ENCODE measurements at places on chromosomes 6 and 20.

- DNase-seq, result no peak
Measured at GRCh38 chr20:47233333-47234188, 122.9 kb downstream of the ZMYND8 start.

DNA sequence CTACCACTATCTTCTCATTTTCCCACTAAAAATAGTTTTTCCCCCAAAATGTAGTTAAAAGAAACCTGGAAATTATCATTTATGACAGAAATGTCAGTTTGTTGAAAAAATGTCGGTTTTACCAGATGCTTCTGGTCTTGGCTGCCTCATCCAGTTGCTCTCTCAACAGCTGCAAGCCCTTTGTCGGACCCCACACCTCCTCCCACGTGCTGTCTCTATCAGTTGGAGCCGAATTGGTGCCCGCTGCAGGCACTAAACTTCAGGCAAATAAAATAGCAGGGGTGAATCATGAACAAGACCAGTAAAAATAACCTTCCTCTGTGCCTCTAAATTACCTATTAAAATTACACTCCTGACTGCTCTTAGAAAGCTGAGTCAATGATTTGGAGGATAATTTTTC lies 129.5 kb upstream of the CEP162 start:
- no peak for DNase-seq

DNA sequence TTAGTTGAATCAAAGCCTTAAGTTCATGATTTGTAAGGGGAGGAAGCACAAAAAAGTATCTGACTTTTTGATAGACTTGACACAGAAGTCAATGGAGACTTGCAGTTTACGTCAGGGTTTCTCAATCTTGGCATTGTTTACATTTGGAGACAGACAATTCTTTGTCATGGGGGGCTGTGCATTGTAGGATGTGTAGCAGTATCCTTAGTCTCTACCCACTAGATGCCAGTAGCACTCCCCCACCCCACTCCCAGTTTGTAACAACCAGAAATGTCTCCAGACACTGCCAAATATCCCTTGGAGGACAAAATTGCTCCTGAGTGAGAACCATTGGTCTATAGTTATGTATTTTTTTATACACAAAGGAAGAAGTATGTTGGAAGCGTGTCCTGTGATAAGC lies 434.1 kb downstream of the RFPL4B start:
- DNase-seq, result no peak

GRCh38 chr20:37386505-37387251 lies 40.7 kb downstream of the SRC start:
- no peak for DNase-seq

DNA sequence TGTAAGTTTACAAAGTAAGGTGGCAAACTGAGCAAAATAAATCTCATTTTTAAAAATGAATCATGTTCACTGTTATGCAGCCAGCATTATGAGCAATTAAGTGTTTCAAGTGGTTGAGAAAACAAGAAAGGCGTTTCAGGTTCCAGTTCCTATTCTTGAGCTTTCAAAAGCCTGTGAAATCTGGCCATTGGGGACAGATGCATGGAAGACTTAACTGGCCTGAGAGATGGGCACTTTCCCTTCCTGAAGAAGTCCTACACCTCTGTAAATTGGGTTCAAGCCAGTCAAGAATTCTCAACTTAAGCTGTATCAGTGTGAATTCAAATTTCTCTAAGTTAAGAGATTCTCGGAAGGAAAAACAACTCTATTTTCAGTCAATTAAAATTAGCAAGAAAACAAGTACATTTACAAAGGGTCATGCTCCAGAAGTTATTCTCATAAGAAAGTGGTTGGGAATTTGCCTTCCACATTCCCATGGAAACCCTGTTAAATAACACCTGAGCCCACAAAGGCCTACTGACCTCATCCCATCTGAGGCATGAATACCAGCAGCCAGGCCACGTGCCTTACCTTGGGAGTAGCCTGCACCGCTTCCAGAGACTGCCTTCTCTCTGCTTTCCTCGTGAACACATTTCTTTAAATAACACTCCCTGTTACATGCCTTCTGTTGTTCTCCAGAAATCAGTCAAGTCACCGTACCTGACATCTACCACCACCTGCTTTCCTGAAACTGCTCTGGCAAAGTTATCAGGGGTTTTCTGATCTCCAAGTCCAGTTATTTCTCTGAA lies 19.4 kb downstream of the MAP3K5 start:
- no peak for DNase-seq

DNA sequence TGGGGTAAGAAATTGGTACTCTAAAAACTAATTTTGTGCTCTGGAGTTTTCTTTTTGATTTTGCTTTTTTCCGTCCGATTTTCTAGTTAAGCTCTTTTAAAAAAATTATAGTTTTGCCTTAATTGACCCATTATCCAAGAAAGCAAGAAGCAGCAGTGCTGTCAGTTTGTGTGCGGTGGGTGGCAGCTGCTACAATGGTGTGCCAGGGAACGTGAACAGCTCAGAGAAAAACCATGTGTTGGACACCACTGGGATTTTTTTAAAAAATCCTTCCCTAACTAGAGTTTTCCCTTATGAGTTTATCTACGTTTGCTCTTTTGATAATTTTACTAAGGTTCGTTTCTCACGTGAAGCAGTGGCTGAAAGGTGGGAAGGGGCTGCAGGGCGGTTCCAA lies 8.0 kb downstream of the MAP3K5 start:
- DNase-seq, result no peak

- no peak for DNase-seq
Measured at GRCh38 chr20:41191562-41192500, 54.5 kb downstream of the PLCG1 start.

DNA sequence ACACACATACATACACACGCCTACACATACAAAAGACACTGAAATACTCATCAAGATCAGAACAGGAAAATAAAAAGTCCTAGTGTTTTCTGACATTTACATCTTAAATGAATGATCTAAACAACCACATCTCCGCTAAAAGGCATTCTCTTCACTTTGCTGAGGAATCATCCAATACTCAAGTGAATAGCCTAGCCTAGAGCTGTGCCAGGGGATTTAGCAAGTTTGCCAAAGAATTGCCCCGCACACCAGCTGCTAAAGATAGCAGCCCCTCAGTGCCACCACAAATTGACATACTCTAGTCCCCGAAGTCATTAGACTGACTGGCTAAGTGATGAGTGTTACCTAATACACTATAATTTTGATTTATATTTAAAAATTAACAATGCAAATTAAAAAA lies 246.8 kb upstream of the POU3F2 start:
- DNase-seq, result no peak

GRCh38 chr20:43955062-43955749 lies 40.6 kb downstream of the TOX2 start:
- no peak for DNase-seq

DNA sequence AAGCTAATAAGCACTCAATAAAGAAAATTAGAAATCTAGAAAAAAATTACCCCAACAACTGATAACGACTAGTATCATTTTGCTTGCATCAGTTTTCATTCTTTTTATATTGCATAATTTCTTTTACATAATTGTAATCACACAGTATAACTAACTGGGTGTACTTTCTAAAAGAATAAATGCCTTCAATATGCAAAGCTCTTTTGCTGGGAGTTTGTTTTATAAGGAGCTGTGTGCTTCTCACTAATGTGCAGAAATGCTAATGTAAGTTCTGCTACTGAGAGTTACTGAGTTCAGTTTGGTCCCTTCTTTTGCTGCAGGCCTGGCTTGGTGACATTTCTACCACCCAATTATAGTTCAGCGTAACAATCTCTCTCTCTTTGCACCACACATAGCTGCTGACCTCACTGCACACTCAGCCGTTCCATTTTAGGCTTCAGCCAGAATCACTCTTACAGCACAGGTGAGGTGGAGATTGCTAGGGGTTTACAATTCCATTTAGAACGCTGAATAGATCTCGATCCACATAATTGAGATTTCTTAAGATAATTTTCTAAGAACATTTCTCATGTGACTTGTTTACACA lies 20.9 kb upstream of the KLHL31 start:
- no peak for DNase-seq

DNA sequence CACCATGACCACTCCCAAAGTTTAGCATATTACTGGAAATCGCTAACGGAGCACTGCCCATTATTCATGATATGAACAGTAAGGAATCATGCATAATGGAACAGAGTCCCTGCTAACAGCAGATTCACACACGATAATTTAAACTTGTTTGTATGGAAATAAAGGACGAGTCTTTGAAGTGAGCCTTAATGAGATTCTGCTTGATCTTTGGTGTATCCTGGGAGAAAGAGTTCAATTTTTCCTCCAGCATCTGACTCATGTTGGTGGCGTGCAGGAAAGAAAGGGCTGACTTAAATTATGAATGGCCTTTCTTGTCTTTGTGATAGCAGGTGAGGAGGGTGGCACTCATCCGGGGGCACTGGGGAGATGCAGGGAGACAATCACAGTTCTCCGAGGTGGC lies 194.6 kb downstream of the ZNF217 start:
- DNase-seq, result no peak

GRCh38 chr6:142482974-142483373 lies 181.2 kb downstream of the ADGRG6 start:
- DNase-seq, result no peak

GRCh38 chr6:69217343-69217742 lies 579.5 kb downstream of the LMBRD1 start:
- no peak for DNase-seq

DNA sequence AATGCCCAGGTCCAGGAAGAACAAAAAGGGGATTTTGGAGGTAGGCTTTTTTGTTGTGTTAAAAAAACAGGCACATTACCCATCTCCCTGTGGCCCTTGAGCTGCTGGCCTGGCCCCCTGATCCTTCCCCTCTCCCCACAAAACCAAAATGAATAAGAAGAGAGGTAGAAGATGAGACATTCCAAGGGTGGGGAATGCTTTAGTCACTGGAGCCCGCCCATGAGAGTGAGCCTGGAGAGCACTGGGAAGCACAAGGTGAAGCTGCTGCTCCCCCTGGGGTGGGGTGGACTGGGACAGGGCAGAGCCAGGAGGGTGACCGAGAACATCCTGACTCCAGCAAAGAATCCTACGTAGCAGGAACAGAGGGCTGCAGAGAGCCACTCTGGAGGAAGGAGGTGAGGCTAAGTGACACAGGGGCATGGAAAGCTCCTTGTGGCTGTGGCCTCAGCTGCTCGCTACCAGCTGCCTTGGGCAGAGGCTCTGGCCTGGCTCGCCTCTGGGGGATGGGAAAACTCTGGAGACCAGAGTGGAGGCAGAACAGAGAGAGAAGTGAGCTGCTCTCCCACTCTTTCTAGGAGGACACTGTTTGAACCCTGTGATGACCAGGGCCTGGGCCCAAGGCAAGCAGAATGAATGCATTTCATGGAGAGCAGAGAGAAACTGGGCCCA lies 48.3 kb downstream of the AKAP7 start:
- DNase-seq, result no peak

DNA sequence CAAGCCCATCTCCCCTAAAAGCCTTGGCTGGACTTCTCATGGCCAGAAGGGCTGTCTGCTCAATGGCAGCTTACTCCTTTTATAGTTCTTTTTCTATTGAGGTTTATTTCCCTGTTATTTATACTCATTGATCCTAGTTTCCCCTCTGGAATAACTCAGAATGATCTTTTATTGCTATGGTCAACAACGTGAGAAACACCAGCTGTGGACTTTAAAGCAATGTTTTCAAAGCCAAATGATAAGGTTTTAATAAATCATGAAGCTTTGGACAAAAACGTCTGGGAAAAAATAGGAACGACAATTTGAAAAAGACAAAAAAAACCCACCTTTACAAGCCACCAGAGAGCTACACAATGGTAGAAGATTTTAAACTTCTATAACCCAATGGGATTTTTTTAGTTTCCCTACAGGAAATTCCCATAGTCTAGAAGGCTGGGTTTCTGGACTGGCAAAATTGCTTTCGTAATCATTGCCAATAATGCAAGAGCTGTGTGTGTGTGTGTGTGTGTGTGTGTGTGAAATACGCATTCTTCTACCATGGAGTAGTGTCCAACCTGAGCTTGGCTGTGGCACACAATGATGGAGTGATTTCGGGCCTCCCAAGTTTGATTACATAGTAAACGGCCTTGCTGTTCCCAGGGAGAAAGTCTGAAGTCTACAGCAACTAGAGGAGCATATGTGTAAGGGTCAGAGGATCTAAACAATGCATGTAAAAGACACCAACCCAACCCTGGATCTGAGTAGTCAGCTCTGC lies 396.0 kb downstream of the SYNE1 start:
- DNase-seq, result no peak

DNA sequence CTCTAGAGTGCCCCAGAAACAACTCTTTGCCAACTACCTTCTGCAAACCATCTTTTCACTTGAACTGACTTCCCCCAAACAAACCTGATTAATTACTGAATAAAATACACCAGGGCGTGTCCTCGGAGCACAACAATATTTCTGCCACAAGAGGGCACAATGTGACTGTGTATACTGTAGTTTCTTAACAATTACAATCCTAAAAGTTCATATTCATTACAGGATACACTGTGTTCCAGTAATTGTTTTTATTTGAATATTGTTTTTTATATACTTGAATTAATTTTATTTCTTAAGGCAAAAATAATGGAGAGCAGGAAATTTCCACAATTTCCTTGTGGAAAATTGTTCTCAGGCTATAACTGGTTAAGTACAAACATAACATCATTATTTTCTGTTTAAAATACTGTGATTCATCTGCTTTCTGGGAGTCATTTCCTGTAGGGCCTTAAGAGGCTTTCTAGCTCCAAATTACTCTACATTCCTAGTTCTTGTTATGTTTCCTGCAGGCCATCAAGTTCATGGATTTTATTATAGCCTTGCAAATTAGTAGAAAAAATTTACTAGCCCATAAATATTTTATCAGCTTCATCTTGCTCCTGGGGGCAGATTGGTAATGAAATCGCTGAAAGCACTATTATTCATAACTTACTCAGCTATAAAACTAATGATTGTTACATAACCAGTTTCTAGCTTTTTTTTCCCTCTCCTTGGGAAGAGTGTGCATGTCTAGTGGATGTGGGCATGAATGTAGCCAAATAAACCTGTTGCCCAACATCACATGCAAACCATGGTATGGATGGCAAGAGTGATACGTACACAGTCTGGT lies 51.9 kb upstream of the SLC22A16 start:
- peak; percentile 90 for DNase-seq

Measured in eye (tissue), 1 donor.